Naive thymus-derived CD4-positive, alpha-beta T cell (primary cell): ENCODE measurements at places on chromosomes 7 and 10. TPM values are rescaled to one million over a fixed set of nuclear protein-coding genes. Genes with fewer than 3 reads are reported as not detected.

Gene ZNF775
- polyA plus RNA-seq: 3.3 TPM

DNA sequence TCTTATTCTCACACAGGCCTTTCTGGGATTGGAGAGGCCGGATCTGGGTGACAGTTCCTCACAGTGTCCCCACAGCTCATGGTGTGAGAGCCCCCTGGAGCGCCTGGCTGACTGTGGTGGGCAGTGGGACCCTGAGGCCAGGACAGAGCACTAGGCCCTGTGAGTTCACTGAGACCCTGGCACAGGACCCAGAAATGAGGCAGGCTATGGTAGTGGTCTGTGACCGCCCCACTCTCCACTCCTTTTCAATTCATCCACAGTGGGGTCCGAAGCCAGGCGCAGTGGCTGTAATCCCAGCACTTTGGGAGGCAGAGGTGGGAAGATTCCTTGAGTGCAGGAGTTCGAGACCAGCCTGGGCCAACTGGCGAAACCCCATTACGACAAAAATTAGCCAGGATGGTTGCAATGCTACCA is 95.9 kb upstream of the TNRC18 start:
- no peak for DNase-seq

Gene NEUROG3
- not detected for polyA plus RNA-seq

Gene TSPAN12
- polyA plus RNA-seq: not detected

DNA sequence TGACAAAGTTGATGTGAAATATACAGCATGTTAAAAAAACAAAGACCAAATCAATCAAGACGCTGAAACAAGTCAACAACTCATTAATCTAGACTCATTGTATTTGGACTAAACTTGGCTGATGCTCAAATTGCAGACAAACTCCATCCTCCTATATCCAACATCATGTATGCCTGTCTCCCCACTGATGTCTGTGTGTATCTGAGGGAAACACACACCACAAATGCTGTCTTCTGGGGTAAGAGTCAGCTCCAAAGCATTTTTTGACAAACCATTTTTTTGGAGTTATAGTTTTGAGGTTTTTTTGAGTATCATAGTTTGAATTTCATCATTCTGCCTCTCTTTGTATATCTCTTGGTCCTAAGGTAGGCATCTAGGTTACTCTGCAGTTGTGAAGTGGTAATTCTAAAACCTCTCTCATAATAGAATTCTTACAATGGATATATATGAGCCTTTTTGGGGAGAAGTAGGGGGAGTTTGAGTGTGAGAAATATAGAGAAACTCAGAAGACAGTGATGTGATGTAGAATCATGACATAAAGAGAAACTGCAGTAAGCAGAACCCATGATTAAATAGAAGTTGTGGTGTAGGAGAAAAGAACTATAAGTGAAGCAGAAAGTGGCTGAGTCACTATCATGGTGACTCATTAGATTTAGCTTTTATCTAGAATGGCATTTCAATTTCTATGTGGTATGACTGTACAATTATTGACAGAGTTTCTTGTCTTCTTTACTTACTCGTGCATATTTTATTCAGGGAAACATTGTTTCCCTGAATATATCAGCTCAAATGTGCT is 1531.1 kb upstream of the LRRTM3 start:
- no peak for DNase-seq

- no peak for DNase-seq
Measured at GRCh38 chr7:85075864-85076263, 111.0 kb downstream of the SEMA3D start.

DNA sequence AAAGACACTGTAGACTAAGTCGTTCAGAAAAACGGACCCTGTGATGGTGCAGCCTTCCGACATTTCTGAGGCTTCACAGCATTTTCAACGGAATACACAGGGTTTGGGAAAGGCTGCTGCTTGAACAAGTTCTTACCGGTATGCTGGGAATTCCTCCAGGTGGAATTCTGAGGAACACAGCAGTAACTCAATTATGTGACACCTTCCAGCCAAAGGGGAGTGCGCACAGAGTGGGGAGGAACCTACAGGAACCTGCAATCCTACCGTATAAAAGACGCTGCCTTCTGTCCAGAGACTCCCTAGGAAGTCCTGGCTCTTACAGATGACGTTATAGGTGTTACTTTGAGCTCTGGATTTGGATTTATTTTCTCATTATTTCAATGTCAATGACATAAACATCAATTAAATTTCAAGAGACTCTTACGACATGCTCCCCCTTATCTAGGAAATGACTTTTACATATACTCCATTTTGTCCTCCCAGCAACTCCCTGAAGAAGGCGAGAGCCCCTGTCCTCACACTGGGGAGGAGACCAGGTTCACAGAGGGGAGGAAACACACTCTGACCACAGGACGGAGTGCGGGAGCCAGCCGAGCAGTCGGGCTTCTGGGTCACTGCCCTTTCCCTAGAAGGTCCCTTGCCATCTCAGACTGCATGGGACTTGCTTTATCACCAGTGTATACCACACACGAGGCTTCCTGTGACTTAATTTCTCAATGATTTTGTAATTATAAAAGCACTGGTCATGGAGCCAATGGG is 27.9 kb downstream of the VIPR2 start:
- no peak for DNase-seq

DNA sequence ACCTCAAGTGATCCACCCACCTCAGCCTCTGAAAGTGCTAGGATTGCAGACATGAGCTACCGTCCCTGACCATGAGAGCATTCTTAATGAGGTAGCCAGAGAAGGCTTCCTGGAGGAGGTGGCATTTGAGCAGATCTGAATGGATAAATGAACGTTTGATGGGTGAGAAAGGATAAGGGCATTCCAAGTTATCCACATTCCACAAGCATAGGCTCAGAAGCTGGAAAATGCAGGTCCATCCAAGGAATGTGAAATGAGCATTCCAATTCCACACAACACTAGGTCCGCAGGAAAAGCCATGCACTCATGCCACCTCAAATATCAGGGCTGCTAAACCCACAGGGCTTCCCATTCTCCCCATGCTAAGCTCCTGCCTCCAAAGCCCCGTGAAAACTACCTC is 17.0 kb downstream of the TMEM130 start:
- no peak for DNase-seq

DNA sequence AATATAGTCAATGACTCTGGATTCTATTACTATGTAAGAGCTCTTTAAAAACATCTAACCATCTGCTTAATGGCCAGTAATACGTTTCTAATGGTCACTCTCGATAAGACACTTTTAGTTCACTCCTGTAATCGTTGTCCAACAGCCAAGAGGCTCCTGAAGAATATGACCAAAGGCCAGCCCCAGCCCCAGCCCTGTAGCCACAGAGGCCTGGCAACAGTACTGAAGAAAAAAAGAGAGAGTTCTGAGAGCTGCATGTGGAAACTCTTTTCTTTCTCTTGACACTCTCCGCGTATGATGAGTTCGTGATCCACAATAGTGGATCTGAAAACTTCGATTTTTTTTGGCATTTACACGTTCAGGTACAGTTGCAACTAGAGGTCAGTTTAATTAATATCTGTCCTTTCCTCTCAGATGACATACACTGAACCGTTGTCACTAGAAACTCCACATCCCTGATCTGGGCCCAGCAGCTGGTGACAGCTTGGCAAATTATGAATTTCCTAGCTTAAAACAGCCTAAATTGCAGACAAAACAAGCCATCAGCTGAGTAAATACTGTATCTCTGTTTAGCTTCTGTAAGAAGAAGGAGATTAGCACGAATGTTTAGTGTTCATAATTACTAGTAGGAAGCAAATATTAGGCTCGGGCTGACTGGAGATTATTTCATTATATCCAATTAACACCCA is 456.7 kb downstream of the LRMDA start:
- no peak for DNase-seq

GRCh38 chr7:135449436-135449835 is 60.5 kb downstream of the CNOT4 start:
- no peak for DNase-seq

Gene ZNF365
- not detected for polyA plus RNA-seq

- no peak for DNase-seq
Measured at GRCh38 chr10:35442592-35442991, 106.3 kb downstream of the CCNY start.

- no peak for DNase-seq
Measured at GRCh38 chr7:27128034-27128433, 2.5 kb downstream of the HOXA4 start.

DNA sequence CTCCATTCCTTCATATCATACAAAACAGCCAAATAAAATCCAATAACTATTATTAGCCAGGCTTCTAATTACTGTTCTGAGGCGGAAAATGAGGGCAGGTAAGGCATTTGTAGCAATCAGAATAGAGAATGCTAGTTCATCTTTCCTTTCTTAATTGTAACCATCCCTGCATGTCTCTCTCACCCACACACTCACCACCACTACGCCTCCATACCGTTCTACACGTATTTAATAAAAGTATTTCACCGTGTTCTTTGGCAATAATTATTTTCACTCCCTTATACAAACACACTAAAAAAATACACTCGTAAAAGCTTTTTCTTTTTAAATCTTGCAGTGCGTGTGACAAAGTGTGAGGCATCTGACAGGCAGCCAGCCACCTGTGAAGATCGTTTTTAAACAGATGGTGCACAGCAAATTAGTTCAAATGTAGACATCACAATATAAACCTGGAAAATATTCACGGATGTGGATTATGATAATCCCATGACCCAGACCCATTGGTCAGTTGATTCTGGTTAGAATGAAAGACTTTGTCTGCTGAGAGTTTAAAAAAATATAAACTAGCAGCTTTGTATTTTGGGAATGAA is 653.6 kb downstream of the REEP3 start:
- no peak for DNase-seq

Gene PAX4
- polyA plus RNA-seq: not detected

DNA sequence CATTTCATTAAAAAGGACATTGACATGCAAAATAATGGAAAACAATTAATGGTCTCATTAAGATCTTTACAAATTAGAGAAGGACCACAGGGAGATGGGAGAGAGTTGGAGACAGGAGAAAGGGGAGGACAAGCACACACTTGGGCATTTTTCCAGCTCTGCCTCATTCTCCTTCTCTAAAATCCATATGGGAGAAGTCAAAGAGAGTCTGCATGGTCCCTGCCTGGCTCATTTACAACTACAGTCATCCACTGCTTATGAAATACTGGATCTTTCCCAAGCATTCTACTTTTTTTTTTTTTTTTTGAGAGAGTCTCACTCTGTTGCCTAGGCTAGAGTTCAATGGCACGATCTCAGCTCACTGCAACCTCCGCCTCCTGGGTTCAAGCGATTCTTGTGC is 518.9 kb upstream of the CELF2 start:
- DNase-seq: no peak

- DNase-seq: no peak
Measured at GRCh38 chr10:773562-774161, 84.2 kb upstream of the DIP2C start.

DNA sequence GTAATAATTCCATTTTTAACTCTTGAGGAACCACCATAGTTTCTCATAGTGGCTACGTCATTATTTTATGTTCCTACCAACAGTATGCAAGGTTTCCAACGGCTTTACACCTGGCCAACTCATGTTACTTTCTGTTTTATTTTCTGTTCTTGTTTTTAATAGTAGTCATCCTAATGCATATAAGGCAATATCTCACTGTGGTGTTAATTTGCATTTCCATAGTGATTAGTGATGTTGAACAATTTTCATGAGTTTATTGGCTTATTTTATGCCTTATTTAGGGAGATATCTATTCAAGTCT is 465.5 kb upstream of the KLF6 start:
- DNase-seq: no peak

DNA sequence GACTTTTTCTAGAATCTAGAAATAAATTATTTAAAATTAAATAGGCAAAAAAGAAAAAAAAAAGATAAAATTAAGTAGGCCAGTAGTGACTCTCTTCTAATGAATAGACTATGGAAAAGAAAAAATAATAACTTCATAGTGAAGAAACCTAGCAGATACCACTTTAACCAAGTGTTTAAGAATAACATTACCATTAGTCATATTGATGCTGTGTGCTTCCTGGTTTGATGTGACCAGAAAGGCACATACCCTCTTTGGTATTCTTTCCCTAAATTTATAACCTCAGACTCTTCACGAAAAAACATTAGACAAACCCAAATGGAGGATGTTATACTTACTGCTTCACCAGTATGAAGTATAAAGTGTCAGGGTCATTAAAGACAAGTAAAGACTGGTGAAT is 42.6 kb downstream of the KIF20B start:
- DNase-seq: no peak

GRCh38 chr7:148487912-148488311 is 102.7 kb upstream of the C7orf33 start:
- no peak for DNase-seq

DNA sequence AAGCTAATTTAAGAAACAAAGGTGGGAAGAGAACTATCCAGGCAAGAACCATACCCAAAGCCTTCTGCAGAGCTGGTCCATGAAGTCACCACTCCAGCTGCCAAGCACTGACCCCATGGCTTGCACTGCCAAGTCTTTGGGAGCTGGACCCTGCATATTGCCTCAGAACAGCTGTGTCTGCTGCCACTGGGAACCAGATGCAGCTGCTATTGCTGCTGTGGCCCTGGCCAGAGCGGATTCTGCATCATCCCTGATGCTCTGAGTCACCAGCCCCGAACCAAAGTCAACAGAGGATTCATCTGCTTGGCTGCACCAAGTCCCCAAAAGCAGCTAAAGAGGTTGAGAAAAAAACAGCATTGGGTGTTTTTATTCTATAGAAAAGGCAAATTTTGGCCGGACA is 39.2 kb upstream of the GSAP start:
- no peak for DNase-seq

- no peak for DNase-seq
Measured at GRCh38 chr10:132524443-132525285, 12.9 kb upstream of the INPP5A start.

GRCh38 chr7:28759475-28759971 is 198.6 kb downstream of the TRIL start:
- DNase-seq: no peak

Gene RARRES2
- not detected for polyA plus RNA-seq

Gene CH25H
- not detected for polyA plus RNA-seq

DNA sequence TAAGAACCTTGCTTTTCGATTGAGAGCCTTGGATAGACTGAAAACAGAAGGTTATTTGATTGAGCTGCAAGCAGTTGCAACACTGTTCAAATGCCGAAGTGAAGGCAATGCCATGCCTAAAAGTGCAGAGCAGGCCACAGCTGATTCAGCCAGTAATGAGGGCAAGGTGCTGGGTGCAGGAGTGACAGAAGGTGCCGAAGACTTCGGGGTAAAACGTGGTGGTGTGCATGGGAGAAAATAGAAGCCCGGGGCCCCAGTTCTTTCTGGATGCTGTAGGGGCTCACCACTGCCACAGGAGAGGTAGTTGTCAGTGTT is 43.6 kb upstream of the GATAD1 start:
- DNase-seq: no peak
